Activated CD8-positive, alpha-beta T cell treated with anti-CD3 and anti-CD28 coated beads for 36 hours (primary cell): ENCODE measurements at places on chromosomes 5 and 9. TPM values are rescaled to one million over a fixed set of nuclear protein-coding genes. Genes with fewer than 3 reads are reported as not detected.

The IL9 gene
- not detected for total RNA-seq

The NMUR2 gene
- total RNA-seq: not detected

The TAF1L gene
- total RNA-seq: not detected

The IFNA21 gene
- not detected for total RNA-seq

The SH3PXD2B gene
- total RNA-seq: 0.47 TPM

The AIF1L gene
- 1.9 TPM for total RNA-seq

The ADCY2 gene
- total RNA-seq: not detected

The TXNDC8 gene
- total RNA-seq: not detected

The GRM6 gene
- total RNA-seq: not detected

The CYLC2 gene
- total RNA-seq: not detected
